Activated CD4-positive, alpha-beta T cell treated with anti-CD3 and anti-CD28 coated beads for 36 hours (primary cell): ENCODE measurements at places on chromosomes 16 and 17.

GRCh38 chr17:55290492-55291113, 25.8 kb downstream of the HLF start:
- no peak for DNase-seq

GRCh38 chr17:61372436-61372835, 27.2 kb upstream of the TBX2 start:
- DNase-seq: no peak

- DNase-seq: no peak
Measured at GRCh38 chr16:19522397-19522732, 467 bp upstream of the GDE1 start.

- peak; percentile 93 for DNase-seq
Measured at GRCh38 chr17:80252871-80253270, 7.8 kb upstream of the RNF213 start.

DNA sequence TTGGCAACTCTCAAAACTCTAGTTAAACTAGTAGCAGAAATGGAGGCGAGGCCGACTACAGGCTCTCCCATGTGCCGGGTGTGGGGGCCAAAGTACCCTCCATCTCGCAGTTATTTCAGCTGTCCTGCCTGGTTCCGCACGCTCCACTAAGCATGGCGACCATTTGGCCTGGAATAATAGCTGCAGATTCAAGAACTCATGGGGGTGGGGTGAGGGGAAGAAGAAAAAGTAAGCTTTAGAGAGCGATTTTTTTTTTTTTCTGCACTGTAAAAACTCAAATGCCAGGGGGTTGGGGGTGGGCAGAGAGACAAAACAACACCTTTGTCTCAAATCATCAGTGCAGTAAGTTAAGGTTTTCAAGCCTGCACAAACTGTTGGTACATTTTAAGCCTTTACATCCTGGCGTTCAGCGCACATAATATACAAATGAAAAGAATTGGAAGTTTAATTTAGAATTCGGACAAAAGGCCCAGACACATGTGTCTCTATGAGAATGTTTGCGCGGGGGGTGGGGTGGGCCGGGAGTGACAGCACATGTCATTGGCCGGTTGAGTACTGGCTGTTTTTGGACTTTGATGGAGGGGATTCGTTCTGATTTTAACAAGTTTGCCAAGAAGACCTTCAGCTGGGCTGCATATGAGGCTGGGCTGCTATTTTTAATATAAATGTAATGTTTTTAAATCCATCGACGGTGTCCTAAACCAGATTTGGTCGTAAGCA, 694.7 kb upstream of the SALL1 start:
- no peak for DNase-seq

GRCh38 chr17:61443475-61443882, 8.7 kb upstream of the TBX4 start:
- DNase-seq: no peak

DNA sequence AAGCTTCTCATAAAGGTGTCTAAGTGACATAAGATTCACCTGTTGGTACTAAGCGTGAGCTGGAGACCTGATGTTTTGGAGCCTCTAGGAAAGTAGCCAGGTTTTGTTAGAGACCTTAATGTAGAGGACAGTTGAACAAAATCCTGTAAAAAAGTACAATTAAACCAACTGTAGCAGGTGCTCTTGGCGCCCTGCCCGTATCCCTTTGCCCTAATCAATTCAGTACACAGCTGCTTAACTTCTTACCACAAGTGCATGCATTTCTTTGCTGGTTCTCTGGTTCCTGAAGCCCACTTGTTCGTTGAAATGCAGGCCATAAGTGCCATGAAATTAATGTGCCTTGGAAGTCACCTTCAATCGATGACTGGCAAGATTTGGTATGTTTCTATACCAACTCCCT, 24.4 kb downstream of the GLP2R start:
- DNase-seq: no peak
